ENCODE measurements at places on chromosomes 3 and 15.

- no peak for DNase-seq
Observed at GRCh38 chr15:50933341-50933740, 24.9 kb downstream of the AP4E1 start.

- DNase-seq = no peak
Observed at GRCh38 chr15:70303981-70304380, 206.3 kb upstream of the TLE3 start.

DNA sequence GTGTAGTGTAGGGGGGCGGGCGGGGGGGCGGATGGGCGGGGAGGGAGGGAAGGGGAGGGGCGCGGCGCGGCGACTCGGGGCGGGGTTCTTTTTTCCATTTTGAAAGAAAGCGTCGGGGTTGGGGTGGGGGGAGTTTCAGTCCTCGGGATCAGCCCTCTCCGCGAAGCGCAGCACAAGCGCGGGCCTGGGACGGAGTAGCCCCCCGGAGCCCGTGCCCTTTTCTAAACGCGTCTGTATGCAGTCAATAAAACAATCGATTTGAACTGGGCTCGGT is 6.1 kb downstream of the ISLR2 start:
- DNase-seq = no peak

GRCh38 chr3:27488821-27489220 is 4.6 kb upstream of the SLC4A7 start:
- DNase-seq = no peak

- peak; percentile 54 for DNase-seq
Observed at GRCh38 chr3:66138336-66139313, 82.2 kb upstream of the SLC25A26 start.
